ENCODE measurements at places on chromosomes 7 and 10.

DNA sequence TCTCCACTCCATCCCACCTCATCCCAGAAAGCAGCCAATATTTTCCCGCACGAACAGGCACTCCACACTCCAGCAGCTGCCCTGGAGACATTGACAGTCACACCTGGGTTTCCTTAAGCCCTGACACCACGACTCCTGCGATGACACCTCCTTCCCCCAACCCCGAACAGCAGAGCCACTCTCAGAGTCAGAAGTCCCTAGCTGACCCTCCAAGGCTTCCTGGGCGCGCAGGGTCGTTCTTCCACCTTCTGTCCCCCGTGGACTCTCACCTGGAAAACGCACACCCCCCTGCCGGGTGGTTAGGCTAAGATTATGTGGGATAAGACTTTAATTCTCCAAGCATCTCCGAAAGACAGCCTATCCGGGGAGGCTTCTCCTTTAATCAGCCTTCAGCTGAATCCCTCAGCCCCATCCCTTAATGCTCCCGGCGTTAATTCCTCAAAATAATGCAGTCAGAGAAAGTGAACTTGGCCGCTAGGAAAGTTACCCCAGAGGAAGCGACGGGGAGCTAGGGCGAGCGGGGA, 1.1 kb downstream of the DENND11 start:
- no peak for DNase-seq

- DNase-seq: no peak
Observed at GRCh38 chr7:118918556-118918955, 694.1 kb downstream of the ANKRD7 start.

DNA sequence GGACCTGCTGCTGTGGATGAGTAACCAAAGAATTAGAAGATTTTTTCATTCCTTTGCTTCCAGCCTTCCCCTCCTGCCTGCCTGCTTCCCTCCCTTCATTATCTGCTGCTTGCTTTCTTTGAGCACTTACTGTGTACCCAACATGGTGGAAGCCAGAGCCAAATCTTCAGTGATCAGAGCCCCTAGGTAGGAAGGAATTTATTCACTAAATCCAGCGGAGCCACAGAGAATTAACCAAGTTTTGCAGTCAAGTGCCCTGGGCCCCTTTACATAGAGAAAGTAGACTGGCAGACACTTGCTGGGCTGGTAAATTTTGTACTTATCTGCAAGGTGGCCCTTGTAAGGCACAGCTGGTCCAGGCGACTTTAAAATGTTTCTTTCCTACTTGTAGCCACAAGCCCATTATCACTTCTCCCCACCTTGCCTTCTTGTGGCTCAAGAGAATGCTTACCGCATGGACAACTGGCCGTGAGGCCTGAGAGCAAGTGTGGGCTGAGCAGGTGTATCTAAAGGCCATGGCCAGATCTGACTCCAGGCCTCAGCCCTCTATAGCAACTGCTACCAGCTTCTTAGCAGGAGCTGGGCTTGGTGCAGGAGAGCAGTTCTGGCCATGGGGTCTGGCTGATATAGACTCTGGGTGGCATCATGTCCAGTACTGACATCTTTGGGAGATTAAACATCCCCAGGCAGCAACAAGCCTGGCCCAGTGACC, 11.1 kb downstream of the UNC5B start:
- DNase-seq: no peak

- no peak for DNase-seq
Observed at GRCh38 chr10:129860396-129860795, 103.7 kb downstream of the EBF3 start.

GRCh38 chr10:49090696-49091380, 24.5 kb downstream of the VSTM4 start:
- DNase-seq: no peak

DNA sequence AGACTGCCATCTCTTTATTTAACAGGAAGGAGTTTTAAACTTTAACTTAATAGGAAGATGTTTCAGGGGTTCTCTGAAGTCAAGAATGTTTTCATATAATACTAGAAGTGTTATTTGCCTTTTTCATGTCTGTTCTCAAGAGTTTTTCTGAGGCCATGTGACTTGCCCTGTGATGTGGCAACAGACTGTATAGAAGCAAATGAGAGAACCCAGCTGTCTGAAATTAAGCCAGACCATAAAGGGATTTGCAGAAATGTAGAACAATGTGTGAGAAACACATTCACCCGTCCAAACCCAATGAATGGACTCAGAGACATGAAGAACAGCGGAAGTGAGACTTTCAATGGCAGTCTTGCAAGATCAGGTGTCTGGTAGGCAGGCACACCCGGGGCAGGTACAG, 23.8 kb downstream of the MAPK8 start:
- DNase-seq: no peak

DNA sequence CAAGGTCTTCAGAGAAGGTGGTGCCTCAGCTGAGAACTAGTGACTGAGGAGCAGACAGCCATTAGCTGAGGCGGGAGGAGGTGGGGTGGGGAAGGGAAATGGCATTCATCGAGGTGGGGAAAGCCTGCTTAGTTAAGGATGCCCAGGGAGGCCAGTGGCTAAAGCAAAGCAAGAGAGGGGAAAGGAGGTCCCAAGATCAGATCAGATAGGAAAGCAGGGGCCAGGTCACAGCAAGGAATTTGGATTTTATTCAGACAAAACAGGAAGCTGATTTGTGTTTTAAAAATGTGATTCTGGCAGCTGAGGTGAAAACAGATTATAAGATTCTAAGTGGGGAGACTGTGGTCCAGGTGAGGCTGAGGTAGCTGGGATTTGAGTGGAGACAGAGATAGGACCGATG, 45.8 kb downstream of the CNNM1 start:
- no peak for DNase-seq

DNA sequence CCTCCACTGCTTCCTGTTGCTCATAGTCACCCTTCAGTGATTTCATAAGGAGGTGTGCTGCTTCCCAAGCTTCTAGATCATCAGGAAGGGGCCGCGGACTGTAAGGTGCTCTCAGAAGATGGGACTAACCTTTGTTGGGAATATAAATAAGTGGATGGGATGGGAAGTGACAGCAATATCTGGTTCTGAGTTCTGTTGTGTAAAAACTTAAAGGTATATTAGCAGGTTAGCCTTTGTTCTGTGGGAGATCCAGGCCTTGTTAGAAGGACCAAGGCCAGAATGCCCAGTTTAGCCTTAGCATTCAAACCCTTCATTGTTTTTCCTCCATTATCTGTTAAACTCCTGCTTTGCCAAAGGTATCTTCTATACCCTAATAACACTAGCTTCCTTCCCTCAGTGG, 12.4 kb downstream of the BUB3 start:
- DNase-seq: no peak

GRCh38 chr10:121121462-121121861, 270.3 kb downstream of the WDR11 start:
- DNase-seq: no peak

GRCh38 chr7:79664884-79665676, 211.6 kb upstream of the MAGI2 start:
- DNase-seq: no peak

DNA sequence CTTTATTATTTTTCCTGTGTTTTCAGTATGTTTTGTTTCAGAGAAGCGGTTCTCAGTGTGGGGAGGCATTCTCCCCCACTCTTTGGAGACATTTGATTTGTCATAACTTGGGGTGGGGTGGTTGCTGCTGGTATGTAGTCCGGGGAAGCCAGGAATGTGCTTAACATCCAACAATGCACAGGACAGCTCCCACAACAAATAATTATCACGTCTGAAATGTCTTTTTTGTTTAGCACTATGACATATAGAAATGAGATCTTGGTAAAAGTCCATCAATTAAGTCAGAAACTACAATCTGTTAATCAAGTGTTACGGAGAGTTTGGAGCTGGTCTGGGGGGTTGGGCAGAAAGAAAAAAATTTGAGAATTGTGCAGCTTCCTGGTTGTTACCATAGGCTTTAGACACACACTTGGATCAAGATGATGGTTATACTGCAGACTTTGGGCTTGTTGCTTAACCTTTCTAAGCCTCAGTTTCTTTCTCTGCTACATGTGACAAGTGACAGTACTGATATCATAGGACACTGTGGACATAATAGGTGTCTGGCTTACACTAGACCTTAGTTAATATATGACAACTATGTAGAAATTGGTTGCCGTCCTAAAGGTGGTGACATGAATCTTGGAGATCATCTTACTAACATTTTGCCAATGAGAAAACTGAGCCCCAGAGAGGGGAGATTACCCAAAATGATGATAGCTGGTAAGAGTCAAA, 113.7 kb downstream of the LRMDA start:
- no peak for DNase-seq

GRCh38 chr10:121574519-121575166, 23.6 kb downstream of the FGFR2 start:
- no peak for DNase-seq

DNA sequence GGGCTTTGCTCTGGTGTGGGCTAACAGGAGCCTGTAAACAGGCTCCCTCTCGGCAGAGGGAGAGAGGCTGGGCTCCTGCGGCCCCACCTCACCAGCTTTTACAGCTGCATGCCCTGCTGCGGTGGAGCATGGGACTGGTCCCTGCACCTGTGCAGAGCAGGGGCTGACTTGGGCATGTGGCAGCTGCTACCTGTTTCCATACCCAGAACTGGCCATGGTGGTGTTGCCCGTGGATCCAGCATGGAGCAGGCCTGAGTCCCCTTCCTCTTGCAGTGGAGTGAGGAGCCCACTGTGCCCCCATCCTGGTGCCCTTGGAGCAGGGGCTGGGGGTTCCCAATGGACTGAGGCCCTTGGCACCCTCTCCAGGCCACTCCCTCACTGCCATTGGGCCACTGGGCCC, 91.9 kb upstream of the MGMT start:
- DNase-seq: no peak
